Esophagus squamous epithelium (tissue), 5 donors: ENCODE measurements at places on chromosomes 1 and 21. TPM values are rescaled to one million over a fixed set of nuclear protein-coding genes. Genes with fewer than 3 reads are reported as not detected.

- no peak for DNase-seq
Observed at GRCh38 chr1:16175610-16176553, 20.0 kb upstream of the EPHA2 start.

GRCh38 chr1:147902253-147902845, at the start of gene GJA8:
GJA8 (plus strand) TSS chr1:147902795; CDS start chr1:147907956, 5,161 bp downstream.
- no peak for DNase-seq

- no peak for DNase-seq
Observed at GRCh38 chr1:234649432-234650081, 39.6 kb upstream of the IRF2BP2 start.

DNA sequence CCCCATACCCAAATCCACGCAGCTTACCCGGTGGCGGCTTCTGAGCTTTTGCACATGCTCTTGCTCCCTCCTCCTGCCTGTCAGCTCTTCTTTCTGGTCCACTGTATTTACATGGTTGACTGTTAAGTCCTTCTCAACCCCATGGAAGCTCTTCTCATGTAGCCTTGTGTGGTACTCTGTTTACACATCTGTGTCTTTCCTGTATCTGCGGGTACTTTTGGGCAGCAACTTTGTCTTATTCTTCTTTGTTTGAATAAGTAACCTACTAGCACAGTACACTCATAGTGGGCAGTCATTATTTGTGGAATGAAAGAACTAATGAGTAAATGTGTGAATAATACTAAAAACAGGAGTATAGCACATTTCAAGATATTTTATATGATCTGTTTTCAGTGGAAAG, 88.5 kb upstream of the GPR88 start:
- no peak for DNase-seq

- no peak for DNase-seq
Observed at GRCh38 chr1:202179828-202180750, 13.5 kb upstream of the LGR6 start.

The MAEL gene
- not detected for total RNA-seq

The CDC73 gene
- total RNA-seq, result 39.5 TPM

The DDAH1 gene
- 9.4 TPM for total RNA-seq

The NCAM2 gene
- total RNA-seq, result not detected

The VPS45 gene
- 31.7 TPM for total RNA-seq

The CYYR1 gene
- total RNA-seq, result 6.6 TPM

The LY9 gene
- 3.2 TPM for total RNA-seq

The LRRC38 gene
- total RNA-seq, result not detected
